ENCODE measurements at places on chromosomes 16 and 17. TPM values are rescaled to one million over a fixed set of nuclear protein-coding genes. Genes with fewer than 3 reads are reported as not detected.
A peak's percentile ranks its signal among the peaks of the same experiment; 100 is the strongest.

DNA sequence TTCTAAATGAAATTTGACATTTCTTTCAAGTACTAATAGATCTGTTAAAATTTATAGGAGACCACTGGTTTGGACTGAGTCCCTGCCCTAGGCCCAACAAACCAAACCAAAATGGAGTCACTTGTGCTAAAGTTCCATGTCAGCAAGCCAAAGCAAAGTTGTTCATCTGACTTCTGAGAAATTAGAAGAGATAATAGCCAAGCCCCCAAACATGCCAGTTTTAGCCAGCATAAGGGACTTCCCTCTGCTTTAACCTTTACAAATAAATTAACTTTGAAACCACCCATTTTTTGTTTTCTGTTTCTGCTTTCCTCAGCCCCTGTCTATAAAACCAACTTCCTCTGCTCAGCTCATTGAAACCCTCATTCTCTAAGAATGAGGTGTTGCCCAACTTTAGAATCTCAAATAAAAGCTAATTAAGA is 18.9 kb downstream of the CDR2 start:
- no peak for DNase-seq

- DNase-seq: peak; percentile 79
Observed at GRCh38 chr16:1770328-1771187, 785 bp downstream of the NME3 start.

DNA sequence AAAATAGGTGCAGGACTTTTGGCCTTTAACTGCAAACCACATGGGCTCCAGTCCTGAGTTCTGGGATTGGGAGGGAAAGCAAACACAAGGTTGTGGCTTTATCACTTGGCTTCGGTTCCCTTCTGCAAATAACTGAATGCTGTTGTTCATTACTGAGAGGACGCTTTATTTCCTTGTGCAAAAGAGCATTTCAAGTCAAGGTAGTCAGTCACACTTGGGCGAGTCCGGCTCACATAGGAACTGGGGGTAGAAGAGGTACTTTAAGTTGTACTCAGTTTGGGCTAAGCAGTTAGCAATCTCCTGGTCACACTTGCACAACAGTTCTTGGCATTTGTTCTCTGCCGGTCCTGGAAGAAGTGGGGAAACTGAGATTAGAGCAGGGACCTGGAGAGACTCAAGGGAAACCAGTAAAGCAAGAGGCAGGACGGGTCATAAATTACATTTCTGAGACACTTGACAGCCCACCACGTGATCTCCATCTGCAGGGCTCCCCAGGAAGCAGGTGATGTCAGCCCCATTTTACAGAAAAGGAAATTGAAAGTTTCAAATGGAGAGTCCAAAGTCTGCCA is 21.6 kb downstream of the PLA2G10 start:
- no peak for DNase-seq

GRCh38 chr16:9868606-9869149 is 313.6 kb downstream of the GRIN2A start:
- no peak for DNase-seq

DNA sequence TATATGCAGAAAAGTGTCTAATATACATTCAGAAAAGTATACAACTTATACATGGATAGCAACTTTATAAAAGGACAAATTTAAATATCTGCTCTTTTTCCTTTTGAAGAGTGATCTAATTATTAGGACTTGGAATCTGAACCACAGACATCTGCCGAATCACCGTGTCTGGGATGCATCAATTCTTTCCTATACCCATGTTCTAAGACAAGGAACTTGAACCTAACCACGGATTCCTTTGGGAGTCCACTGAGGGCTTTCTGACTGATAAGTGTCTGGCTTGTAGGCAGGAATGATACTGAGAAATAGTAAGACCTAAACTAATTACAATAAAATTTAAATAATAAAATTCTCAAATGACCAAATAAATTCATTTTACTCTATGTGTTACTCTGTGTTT is 54.2 kb downstream of the NDEL1 start:
- DNase-seq: no peak

- no peak for DNase-seq
Observed at GRCh38 chr16:18959031-18959505, 24.7 kb upstream of the TMC7 start.

DNA sequence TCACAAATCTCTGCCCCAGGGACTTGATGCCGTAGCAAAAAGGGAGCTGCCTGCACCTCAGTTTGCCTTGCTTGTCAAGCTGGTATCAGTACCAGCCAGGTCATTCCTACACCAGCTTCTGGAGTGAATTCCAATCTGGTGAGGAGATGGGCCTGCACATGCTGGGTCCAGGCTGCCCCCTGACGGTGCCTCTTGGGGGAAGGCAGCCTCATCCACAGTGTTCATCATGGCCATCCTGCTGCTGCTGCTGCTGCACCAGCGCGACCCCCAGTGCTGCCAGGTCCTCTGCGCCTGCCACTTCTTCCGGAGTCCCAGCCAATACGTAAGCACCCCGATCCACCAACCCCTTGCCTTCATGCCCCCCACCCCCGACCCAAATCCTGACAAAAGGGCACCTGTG is 8.3 kb downstream of the MRPL27 start:
- no peak for DNase-seq

SLC25A19 gene
- total RNA-seq: 23.0 TPM
